A172 (cell line): ENCODE measurements at places on chromosomes 11 and 22. TPM values are rescaled to one million over a fixed set of nuclear protein-coding genes. Genes with fewer than 3 reads are reported as not detected.

DNA sequence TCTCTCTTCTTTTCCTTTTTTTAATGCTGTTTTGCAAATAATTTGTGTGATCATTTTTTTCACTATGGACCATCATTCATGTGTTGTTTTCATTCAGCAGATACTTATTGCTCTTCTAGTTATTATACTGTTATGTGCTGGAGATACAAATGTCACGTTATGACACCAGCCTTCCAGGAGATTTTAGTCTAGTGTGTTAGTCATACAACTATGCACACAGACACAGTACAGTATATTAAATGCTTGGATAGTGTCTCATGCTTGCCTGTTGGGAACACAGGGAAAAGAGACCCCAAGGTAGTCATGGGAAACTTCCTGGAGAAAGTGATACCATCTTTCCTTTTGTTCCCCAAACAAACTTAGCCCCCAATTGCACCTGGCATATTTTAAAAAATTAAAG is 116.1 kb downstream of the UVRAG start:
- no peak for DNase-seq

GRCh38 chr11:5489576-5490357 is 1.3 kb downstream of the OR52D1 start:
- DNase-seq = peak; percentile 22

DNA sequence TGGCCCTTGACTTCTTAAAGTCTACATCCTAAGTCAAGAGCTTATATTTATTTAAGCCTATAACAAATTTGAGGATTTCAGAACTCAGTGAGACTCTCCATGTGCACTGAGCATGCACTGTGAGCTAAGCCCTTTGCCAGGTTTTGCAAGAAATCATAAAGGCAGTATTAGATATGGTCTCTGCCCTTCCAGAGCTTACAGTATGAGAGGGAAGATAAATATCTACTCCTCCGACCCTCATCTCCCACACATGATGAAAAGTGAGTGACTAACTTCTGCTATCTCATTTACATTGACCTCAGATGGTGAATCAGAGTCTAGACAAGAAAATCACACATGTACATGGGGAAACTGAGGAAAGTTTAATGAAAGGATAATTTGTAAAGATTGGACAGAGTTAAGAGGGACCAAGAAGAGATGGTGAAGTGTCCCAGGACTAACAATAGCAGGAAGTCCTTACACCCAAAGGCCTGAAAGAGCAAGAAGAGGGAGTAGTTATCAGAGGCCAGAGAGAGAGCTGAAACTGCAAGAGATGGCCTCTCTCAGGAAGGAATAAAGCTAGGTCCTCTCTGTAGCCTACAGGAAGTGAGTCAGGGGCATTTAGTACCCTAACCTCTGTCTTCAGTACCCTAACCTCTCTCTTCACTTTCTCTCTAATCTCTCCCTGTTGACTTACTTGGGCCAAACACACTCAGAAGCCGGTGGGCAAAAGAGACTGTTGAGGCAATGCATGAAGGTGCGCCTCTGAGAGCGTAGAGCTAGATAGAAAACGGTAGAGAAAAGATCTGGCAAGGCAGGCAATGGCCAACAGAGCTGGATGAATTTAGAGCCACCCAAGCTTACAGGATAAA is 23.0 kb upstream of the BLID start:
- DNase-seq = no peak

DNA sequence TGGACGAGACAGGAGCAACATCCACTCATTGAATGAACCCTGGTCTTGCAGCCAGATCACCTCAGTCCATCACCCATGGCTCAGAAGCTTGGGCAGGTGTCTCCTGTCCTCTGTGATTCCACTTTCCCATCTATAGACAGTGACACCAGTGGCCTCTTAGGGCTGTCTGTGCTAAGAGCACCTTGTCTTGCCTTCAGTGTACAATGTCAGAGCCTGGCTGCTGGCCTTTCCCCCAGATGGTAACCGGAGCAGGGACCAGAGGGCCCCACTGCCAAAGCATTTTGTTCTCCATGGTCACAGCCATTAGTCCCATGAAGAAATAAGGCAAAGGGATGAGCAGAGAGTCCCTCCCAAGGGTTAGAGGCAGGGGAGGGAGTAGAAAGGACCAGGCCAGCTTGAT is 35.4 kb downstream of the PKNOX2 start:
- no peak for DNase-seq

DNA sequence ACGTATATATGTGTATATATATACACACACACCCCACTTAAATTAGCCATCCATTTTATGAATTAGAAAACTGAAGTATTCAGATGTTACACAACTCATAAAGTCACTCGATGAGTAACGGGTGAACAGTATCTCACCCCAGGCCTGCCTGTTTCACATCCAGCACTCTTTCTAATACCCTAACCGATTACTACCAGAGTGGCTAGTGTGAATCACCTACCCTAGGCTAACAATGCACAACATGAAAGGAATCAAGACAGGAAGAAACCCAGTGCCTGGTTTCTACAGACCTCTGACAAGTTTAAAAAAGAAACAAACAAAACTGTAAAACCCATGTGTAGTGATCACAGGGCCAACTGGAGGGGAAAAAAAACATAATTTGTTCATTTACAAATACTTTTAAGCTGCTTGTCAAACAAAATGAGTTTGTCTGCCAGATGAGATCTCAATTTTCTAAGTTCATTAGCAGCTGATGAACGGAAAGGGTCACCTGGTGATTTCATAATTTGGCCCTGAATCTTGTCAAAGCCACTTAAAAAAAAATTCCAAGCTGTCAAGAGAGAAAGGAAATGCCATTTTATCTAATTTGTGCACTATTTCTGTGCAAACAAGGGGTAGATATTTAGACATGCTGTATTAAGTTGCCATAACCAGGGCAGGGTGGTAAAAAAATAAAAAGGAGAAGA is 134.8 kb downstream of the LARGE1 start:
- peak; percentile 4 for DNase-seq

DNA sequence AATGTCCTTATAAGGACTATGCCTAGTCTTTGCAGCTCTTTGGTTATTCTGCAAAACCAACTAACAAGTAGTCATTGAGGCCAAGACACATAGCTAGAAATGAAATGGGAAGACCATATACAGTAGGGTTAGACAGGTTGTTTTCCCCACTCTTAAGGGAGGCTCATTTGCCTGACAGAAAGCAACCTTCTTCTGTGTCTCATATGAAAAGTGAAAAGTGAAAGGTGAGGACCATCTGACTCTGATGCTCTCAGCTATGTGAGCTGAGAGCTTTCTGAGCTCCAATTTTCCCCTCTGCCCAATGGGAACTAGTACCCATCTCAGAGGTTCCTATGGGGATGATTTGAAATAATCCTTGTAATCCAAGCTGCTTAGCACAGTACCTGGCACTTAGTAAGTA is 142.0 kb upstream of the BDNF start:
- DNase-seq = no peak

SC5D gene
- 16.0 and 25.6 TPM in 2 replicates for total RNA-seq
